A549 treated with CORT108297 at 1 μM for 4 hours (cell line): ENCODE measurements at places on chromosomes 2 and 18. TPM values are rescaled to one million over a fixed set of nuclear protein-coding genes. Genes with fewer than 3 reads are reported as not detected.

GREB1L gene
- 1.4 to 2.9 TPM (median 1.9 TPM) in 5 replicates for total RNA-seq

RBBP8 gene
- total RNA-seq: 21.4 to 29.9 TPM (median 22.9 TPM) in 5 replicates

TDRD15 gene
- total RNA-seq: not detected in 5 replicates

CCNYL1 gene
- total RNA-seq: 20.6 to 24.3 TPM (median 20.9 TPM) in 5 replicates

SRD5A2 gene
- total RNA-seq: 0.01 to 0.05 TPM (median 0.03 TPM) in 4 of 5 replicates, not detected in the other
